ENCODE measurements at places on chromosomes 12 and 14.

GRCh38 chr12:127237151-127237550, 1029.8 kb upstream of the TMEM132C start:
- DNase-seq, result no peak

GRCh38 chr12:9933958-9934357, 1.8 kb upstream of the CLEC2A start:
- DNase-seq, result no peak

GRCh38 chr14:28298156-28298555, 468.4 kb upstream of the FOXG1 start:
- no peak for DNase-seq

DNA sequence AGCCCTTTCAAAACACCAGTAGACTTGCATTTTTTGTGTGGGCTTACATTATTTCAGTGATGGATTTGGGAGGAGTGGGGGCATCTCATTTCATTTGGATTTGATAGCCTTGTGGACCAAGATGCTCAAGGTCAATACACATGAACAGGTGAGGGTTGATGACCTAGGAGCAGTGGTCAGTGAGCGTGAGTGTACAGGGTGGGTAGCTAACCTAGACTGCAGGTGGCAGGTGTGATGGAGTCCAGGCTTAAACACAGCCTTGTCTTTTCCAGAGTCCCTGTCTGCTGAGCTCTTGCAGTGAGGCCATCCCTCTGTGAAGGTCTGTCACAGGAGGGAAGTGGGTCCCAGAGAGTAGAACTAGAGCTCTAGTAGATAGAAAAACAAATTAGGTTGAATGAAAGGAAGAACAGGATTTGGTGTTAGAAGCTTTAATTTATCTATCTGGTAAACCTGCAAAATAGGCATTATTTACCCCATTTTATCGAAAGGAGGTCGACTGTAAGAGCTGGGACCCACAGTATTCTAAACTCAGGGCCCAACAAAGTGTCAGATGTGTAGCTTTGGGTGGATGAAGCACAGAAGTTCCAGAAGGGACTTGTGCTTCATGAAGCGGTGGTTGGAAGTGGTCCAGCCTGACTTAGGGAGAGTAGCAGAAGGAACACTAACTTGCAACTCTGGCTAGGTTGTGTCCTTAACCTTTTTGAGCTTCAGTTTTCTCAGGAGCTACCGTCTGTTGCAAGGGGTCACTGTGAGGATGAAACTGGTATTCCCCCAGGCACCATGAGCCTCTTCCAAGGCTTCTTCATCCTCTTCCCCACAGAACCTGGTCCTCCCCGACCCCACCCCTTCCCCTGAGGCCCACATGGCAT, 18.2 kb downstream of the RPS6KL1 start:
- DNase-seq, result no peak

DNA sequence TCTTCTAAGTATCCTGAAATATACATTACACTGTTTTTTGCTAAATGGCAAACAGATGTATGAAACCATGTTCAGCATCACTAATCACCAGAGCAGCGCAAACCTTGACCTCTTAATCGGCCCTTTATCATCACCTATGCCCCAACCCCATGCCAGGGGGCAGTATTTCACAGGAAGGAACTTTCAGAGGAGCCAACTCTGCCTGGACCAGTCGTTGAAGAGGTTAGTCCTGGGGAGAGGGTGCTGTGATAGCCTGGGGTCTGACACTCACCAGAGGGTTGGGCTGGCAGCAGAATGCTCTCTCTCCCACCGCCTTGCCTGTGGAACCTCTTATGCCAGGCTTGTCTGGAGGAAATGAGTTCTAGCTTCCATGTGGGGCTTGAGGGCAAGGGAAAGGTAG, 411.7 kb downstream of the TMEM117 start:
- no peak for DNase-seq

- DNase-seq, result no peak
These were observed 24.8 kb upstream of the DBX2 start for GRCh38 chr12:45075587-45076282.

DNA sequence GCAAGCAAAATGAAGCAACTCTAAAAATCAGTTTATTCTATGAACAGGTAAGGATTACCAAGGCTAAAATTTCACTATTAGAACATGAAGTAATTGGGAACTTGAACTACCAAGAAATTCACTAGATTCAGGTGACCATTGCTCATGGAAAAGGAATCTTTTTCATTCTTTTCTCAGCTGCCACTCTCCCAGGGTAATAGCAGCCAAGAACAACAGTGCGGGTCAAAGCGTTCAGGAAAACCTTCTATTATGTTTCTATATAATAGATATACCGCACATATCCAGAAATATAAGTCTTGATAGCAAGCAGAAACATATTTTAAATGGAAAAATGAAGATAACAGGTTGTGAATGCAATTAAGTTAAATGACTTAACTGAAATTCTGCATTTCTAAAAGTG, 125.6 kb downstream of the NELL2 start:
- DNase-seq, result no peak

GRCh38 chr12:56804169-56804568, 41.0 kb downstream of the HSD17B6 start:
- no peak for DNase-seq

GRCh38 chr14:24261969-24262327, 1.0 kb downstream of the TGM1 start:
- no peak for DNase-seq

- DNase-seq, result peak; percentile 78
These were observed 211.1 kb upstream of the RGS6 start for GRCh38 chr14:71720978-71721624.

GRCh38 chr14:99619835-99620834, 16.1 kb upstream of the CCDC85C start:
- DNase-seq, result peak; percentile 71

DNA sequence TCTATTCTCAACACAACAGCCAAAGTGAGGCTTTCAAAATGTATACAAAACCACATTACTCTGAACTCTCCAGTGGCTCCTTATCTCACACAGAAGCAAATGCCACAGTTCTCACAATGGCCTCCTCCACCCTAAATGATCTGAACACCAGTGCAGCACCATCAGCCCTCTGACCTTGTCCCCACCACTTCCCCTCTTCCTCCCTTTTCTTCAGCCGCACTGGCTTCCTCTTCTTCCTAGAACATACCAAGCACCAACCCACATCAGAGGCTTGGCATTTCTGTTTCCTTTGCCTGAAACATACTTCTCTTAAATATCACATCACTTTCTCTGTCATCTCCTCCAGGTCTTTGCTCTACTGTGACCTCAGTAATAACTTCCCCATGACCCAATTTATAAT, 66.3 kb downstream of the GPR135 start:
- no peak for DNase-seq

DNA sequence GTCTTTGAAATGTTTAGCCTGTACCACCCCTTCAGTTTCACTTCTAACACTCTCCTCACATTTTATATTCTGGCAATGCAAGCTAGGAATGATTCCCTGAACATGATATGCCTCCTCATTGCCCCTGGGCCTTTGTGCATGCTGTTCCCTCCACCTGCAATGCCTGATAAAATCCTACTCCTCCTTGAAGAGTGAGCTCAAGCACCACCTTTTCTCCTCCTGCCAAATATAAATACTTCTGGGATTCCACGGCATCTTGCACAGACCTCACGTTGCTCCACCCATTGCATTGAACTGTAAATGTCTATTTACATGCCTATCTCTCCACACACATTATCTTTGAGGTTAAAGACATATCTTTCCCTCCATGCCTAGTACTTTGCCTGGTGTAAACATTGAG, 21.1 kb downstream of the NKX2-1 start:
- no peak for DNase-seq

- DNase-seq, result peak; percentile 21
These were observed 46.5 kb downstream of the BTBD7 start for GRCh38 chr14:93286212-93286890.

DNA sequence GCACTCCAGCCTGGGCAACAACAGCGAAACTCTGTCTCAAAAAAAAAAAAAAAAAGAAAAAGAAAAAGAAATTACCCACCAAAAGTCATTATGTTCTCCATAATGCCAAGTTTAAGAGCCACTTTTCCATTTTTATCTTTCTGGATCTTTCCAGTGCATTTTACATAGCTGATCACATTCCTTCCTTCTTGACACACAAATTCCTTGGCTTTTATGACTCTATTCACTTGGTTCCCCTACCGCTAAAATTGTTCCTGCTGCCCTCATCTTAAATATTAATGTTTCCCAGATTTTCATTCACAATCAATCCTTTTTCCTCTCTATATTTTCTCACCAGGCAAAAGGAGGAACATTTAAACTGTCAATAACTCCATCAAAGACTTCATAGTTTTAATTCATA, 20.2 kb downstream of the KLHL28 start:
- DNase-seq, result peak; percentile 19

GRCh38 chr12:19709889-19710288, 270.6 kb downstream of the AEBP2 start:
- DNase-seq, result no peak

GRCh38 chr12:126247936-126248335, 1182.7 kb downstream of the AACS start:
- no peak for DNase-seq

- DNase-seq, result no peak
These were observed 11.6 kb downstream of the DTD2 start for GRCh38 chr14:31445703-31446102.

DNA sequence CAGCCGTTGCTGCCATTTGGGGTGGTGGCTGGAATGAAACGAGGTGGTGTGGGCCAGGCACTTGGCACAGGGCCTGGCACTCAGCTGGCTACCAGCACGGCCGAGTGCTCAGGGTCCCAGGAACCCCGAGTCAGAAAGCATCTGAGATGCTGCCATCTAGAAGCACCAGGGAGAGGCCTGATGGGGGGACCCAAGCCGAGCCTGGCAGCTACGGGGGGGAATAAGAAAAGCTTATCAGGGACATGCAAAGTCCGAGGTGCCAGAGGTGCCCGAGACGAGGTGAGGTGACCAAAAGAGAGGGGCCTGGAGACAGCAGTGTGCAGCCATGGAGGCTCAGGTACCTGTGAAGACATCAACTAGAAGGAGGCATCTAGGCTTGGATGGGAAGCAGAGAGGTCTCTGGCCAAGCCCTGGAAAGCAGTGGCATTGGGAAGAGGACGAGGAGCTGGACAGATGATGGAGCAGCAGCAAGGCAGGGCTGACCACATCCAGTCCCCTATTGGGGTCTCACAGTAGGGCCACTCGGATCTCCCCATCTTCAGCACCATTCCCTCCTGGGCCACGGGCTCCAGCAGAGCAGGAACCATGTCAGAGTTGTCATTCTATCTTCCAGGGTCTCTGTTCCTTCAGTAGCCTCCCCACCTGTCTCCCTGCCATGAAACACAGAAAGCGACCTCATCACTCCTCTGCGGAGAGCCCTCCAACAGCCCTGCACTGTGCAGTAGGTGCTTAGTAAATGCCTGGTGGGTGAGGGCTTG, 59.3 kb upstream of the DIO3 start:
- DNase-seq, result no peak

- no peak for DNase-seq
These were observed 20.2 kb downstream of the VRTN start for GRCh38 chr14:74368441-74368840.

Measured in fibroblast of skin of back (primary cell).